Stimulated activated CD8-positive, alpha-beta memory T cell treated with anti-CD3 and anti-CD28 coated beads, Interleukin-4, amount 100 ng/mL, for 1 hour (primary cell): ENCODE measurements at places on chromosomes 5 and 9.

DNA sequence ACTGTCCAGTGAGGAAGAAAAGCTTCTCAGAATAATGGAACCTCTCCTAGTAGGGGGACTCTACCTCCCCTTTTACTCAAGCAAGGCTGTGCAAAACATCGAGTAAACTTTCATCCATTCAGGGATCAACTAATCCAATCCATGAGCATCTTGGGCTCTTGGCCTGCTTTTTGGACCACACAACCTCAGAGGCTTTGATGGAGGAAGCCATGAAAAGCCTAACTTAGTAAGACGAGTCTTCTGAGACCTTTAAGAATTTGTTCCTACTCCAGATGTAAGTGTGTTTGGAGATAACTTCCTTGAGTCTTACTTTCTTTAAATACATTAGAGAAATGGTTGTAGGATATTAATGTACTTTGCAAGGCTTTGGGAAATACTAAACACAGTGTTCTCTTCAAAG lies 49.1 kb downstream of the MARCHF3 start:
- no peak for DNase-seq

DNA sequence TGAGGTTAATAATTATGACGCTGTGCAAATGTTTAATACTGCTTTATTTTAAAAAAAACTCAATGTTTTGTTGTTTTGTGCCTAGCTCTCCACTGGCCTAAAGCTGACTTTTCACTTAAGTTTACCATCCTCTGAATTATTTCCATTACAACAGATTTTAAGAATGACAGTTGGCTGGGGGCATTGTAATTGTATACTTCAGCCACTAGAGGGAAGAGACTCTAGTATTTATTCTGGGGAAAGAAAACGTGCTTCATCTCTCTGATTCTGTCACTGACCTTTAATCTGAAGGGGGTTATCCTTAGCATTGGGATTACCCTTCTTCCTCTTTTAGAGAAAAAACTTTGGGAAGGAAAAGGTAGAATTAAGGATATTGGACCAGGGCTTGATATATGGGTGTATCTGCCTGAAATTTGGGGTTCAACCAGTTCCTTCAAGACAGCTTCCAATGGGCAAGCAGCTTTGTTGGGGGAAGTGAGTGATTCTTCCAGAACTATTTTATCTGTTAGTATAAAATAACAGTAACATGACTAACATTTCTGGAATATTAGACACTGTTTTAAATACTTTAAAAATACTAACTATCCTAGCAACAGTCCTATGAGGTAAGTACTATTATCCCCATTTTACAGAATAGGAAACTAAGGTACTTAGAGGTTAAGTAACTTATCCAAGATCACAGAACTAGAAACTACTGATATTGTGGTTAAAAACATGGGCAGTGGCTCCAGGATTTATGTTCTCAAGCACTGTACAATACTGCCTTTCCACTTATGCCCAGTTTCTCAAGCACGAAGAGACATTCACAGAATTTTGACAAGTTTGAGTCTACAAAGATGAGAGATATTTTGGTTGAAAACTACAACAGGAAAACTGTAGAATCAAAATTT lies 208.4 kb downstream of the CD180 start:
- no peak for DNase-seq

DNA sequence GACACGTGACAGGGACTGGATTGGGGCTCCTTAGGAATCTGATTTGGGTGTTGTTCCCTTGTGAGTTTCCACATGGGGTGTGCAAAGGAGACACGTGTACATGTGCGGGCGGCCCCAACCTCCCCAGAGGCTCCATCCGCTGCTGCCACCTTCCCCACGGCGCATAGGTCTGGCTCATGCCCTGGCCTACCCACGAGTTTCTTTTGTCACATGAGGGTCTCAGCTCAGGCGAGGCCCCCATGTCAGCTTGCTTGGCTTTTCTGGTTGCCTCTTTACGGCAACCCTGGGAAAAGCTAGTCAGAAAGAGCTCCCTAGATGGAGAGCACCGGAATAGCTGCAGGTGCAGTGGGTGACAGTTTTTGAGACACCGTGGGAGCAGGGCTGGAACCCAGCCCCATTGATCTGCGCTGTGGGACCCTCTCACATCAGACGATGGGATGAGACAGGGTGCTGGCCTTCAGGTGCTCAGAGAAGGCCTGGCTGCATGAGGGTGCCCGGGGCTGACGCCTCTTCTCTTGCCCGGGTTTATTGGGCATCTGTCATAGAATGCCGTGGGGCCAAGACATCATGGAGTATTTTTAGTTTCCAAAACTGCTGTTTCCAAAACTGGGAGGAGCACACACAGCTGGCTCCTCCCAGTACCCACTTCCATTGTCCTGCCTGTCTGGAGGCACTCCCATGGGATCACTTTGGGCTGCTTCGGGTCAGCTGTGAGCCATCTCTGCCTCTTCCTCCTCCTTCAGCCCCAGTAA lies 107.8 kb downstream of the WNK2 start:
- DNase-seq: no peak

DNA sequence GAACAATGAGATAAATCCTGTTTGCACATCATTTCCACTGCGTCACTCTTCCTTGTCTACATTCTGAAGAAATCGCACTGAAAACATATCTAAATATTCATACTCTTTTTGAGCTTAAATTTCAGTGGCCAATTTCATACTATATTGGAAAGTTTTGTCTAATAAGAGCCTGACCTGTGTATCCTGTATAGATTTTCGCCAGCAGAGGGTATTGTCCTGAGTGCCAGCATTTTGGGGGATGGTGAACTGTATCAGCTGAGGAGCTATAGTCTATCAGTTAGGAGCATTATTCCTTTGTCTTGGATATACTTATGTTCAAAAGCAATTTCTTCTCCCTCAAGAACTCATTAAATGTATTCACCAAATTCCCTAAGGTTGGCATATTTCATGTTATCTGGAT lies 102.3 kb downstream of the SEMA6A start:
- DNase-seq: no peak

DNA sequence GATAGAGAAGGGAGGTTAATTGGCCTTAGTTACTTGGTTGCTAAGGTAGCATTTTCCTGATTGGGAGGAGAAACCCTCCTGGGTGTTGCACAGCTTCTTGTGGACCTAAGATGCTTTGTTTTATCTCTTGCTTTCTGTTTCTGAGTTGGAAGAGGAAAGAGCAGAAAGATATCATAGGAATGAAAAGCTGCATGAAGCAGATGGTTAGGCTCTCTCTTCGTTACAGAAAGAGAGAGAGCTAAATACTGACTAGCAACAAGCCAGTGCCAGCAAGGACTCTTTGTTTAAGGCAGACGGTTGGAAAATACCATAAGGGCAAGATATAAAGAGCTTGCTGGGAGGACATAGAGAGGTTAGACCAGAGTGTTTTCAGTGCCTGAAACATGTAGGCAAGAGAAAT lies 103.1 kb downstream of the ATG10 start:
- no peak for DNase-seq

- DNase-seq: no peak
Measured at GRCh38 chr9:98569491-98569890, 139.2 kb downstream of the GABBR2 start.

- no peak for DNase-seq
Measured at GRCh38 chr5:120454094-120454798, 9.9 kb upstream of the PRR16 start.

- DNase-seq: no peak
Measured at GRCh38 chr5:127923804-127924570, 159.6 kb upstream of the SLC12A2 start.

DNA sequence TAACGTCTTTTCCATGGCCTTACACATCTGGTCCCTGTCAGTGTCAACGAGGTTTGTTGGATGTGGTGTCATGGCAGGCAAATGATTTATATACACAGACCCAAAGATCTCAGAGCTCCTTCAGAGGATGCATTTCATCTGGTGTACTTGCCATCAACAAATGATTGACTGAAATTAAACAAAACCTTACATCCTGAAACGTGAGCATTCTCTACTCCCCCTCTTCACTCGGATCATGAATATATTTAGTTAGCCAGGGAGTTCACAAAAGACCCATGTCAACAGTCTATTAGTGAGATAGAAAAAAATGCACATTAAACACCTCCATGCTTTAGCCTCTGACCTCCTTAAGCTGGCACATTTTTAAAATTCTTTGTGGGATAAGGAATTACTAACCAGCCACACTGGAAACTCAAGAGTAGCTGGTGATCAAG lies 215.6 kb downstream of the EFNA5 start:
- DNase-seq: no peak

GRCh38 chr9:16615451-16615850 lies 255.0 kb downstream of the BNC2 start:
- DNase-seq: no peak
